Left renal cortex interstitium (tissue), 4 donors: ENCODE measurements at places on chromosomes 7 and 10.

- DNase-seq, result no peak
Observed at GRCh38 chr10:8489823-8490222, 435.3 kb downstream of the GATA3 start.

DNA sequence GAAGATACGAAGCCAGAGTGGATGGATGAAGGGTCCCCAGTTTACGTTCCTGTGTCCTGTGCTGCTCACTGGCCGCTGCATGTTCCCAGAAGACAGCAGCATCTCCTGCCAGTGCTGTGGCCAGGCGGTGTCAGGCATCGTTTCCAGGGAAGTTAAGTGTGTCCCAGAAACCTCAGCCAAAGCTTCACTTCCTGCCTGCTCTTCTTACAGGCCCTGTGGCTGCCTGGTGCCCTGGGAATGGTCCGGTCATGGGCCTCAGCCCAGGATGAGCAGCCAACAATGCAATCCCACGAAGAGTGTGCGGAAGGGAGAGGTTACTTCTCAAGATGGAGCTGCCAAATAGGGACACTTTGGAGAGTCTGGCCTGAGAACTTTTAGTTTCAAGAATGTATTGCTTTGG is 99.7 kb upstream of the TARP start:
- DNase-seq, result no peak

- no peak for DNase-seq
Observed at GRCh38 chr7:155588468-155588998, 42.2 kb upstream of the CNPY1 start.

GRCh38 chr10:113907166-113907565 is 52.7 kb downstream of the NHLRC2 start:
- no peak for DNase-seq

- DNase-seq, result no peak
Observed at GRCh38 chr7:117219485-117219884, 103.4 kb downstream of the WNT2 start.

DNA sequence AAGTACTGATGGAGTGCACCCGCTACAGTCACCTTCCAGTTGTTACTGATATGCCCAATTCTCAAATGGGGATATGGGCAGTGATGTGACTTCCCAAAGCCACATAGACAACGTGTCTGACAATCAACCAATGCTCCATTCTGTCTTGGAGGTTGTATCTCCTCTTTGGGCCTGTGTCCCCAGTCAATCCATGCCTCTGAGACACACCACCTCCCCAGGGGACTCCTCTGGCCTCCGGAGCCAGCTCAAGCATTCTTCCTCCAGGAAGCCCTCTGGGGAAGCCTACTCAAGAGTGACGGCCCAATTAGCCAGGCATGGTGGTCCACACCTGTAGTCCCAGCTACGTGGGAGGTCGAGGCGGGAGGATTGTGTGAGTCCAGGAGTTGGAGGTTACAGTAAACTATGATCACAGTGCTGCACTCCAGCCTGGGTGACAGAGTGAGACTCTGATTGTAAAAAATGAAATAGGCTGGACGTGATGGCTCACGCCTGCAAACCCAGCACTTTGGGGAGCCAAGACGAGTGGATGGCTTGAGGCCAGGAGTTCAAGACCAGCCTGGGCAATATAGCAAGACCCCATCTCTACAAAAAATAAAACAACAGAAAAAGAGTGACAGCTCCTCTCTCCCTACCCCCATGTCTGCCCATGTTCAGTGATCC is 99.5 kb upstream of the TNRC18 start:
- no peak for DNase-seq

- no peak for DNase-seq
Observed at GRCh38 chr7:8831376-8831775, 398.0 kb downstream of the NXPH1 start.

DNA sequence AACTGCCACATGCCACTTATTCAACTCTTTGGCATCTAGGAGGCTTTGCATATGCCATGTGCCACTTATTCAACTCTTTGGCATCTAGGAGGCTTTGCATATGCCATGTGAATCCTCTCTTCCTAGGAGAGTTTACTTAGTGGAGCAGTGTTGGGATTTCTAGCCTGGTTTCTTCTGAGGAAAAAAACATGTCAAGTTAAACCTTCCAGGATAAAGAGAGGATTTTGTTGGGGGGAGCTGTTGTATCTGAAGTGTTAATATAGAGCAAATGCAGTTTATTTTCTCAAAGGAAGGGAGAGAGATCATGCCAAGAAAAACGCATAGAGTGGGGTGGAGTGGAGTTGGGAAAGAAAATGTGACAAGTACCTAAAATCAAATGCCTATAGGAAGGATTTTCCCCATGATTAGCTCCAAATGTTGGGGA is 91.5 kb downstream of the MCU start:
- DNase-seq, result no peak

- no peak for DNase-seq
Observed at GRCh38 chr7:10483671-10484070, 490.0 kb upstream of the PHF14 start.

DNA sequence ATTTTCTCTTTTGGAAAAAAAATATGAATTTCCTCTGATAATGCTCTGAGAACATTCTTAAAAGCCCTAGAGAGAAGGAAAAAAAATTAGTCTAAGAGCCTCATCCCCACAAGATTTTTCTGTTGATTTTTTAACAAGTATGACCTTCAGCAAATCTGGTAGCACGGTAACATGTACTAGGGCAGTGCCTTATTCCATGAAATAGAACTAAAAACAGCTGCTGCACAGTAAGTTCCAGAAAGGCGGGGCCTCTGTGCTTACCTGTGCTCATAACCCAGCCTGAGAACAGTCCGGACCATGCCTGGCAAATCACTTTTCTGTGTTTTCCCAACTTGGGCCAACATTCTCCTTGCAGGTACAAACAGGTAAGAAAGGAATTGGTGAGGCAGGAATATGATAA is 519.1 kb upstream of the AKR1E2 start:
- no peak for DNase-seq

- no peak for DNase-seq
Observed at GRCh38 chr10:33214174-33214573, 120.3 kb downstream of the NRP1 start.

DNA sequence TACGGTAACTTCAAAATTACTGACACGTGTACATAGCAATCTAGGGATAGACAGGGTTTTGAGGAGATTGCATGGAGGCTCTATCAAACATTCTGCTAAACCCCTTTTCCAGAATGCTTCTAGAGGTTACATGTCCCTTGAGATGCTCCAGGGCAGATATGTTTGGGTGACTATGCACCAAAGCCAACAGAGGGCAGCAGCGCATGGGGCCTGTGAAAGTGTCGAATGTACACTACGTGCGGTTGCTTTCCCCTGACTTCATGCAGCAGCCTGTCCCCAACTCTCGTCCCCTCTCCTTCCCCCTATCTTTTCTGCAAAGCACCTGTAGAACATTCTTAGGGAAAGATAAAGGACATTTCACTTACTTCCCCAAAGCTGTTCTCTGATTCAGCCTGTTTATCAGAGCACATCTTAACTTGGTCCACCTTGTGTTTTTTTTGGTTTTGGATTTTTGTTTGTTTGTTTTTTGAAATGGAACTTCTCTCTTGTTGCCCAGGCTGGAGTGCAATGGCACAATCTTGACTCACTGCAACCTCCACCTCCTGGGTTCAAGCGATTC is 90.2 kb downstream of the UBE3C start:
- no peak for DNase-seq

- DNase-seq, result no peak
Observed at GRCh38 chr10:78528749-78529204, 495.1 kb downstream of the RPS24 start.

- no peak for DNase-seq
Observed at GRCh38 chr7:111893190-111893589, 313.0 kb downstream of the DOCK4 start.

- no peak for DNase-seq
Observed at GRCh38 chr10:131845505-131846239, 55.1 kb upstream of the PPP2R2D start.

GRCh38 chr10:103808780-103809179 is 46.6 kb downstream of the SH3PXD2A start:
- no peak for DNase-seq

- DNase-seq, result no peak
Observed at GRCh38 chr7:121151774-121152221, 163.3 kb downstream of the CPED1 start.

- no peak for DNase-seq
Observed at GRCh38 chr10:62021128-62021665, 119.7 kb downstream of the ARID5B start.

DNA sequence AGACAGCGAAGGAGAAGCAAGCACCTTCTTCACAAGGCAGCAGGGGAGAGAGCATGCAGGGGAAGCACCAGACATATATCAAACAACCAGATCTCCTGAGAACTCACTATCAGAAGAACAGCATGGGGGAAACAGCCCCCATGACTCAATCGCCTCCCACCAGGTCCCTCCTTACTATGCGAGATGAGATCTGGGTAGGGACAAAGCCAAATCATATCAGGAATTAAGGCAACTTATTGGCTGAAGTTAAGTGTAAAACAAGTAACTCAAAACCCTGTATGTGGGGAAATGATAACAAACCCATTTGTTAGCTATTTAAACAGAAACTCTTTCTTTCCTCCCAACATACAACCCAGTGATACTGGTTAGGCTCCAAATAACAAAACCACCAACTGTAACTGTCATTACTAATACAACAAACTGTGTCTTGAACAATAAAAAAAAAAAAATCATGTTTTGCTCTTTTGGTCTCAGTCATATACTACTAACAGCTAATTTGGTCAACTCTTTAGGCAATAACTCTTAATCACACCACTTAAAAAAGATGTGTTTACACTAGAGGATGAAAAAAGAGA is 57.8 kb downstream of the MINDY3 start:
- DNase-seq, result no peak

- DNase-seq, result no peak
Observed at GRCh38 chr7:30740417-30741181, 11.3 kb upstream of the INMT start.

DNA sequence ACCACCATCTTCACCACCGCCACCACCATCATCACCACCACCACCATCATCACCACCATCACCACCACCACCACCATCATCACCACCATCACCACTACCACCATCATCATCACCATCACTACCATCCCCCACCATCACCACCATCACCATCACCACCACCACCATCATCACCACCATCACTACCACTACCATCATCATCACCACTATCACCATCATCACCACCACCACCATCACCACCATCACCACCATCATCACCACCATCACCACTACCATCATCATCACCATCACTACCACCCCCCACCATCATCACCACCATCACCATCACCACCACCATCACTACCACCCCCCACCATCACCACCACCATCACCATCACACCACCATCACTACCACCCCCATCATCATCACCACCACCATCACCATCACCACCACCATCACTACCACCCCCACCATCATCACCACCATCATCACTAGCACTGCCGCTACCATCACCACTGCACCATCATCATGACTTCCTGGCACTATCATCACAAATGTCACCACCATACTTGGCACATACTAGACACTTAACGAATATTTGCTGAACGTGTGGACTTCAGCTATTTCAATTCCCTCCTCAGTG is 25.3 kb upstream of the FZD8 start:
- DNase-seq, result no peak

GRCh38 chr7:30556840-30557239 is 37.8 kb upstream of the GARS1 start:
- no peak for DNase-seq

DNA sequence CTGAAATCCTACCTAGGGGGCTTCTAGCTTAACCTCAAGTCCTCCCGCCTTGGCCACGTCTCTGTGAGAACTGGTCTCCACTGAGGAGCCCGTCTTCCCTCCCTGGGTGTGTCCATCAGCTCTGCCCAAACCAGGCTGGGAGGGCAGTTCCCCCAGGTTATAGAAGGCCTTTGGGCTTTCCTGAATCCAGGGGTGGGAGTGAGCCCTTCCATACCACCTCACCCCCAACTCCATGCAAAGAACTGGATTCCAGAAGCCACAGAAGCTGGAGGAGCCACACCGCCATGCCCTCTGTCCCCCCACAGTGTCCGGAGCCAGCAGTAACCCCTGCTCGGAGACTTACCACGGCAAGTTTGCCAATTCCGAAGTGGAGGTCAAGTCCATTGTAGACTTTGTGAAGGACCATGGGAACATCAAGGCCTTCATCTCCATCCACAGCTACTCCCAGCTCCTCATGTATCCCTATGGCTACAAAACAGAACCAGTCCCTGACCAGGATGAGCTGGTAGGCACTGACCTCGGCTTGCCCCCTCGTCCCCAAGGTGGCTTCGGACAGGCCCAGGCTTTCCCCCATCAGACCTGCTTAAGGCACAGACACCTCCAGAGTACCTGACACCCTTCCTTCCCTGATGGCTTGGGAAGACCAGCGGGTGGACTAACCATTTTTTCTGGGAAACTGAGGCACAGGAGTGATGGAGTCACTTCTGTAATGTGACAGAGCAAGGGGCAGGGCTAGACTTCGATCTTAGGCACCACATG is 4.7 kb downstream of the CPA1 start:
- DNase-seq, result no peak

DNA sequence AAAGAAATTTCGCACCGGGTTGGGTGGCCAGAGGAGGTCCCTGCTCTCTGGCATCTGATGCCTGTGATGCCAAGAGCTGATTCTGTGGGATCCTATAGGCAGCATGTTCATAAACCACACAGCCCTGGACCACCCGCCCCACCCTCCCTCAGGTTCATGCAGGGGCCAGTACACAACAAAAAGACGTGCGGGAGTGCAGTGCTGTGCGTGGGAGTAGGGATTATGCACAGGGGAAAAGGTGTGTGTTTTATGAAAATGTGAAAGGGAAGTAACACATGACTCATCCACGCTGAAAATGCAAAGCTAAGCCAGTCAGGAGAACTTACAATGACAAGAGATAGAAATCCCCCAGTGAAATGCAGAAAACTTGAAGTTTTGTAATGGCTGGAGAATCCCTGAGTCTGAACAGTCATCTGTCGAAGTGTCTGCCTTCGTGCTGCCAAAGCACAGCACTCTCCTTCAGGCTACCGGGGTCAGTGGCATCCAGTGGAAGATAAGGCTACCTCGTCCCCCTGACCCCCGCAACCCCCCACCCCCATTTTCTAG is 1.1 kb downstream of the KIAA1217 start:
- DNase-seq, result no peak

DNA sequence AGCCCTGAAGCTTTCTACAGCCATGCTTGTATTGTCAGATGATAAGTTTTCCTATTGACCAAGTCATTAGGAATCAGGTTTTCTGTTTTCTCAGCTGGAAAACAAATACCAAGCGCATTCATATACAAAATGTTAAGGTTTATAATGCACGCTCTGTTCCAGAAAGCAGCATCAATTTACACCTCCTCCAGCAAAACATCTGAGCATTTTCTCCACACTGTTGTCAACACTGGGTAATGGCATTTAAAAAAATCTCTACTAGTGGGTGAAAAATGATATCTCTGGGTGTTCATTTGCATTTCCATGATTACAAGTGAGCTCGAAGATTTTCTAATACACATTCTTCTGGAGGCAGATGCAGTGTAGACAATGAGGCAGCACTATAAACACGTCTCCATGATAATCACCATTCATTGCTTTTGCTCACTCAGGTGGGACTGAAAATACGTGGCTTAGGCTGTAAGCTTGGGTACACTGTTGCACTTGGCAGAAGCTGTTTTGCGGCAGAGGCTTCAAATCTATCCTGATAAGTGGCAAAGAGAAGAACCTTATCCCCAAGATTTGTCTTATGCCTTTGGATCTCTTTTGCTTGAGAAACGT is 114.8 kb upstream of the PLPP4 start:
- no peak for DNase-seq
